ENCODE measurements at places on chromosomes 6 and 20.

- DNase-seq, result no peak
These were observed 311.9 kb upstream of the CITED2 start for GRCh38 chr6:139686308-139686707.

GRCh38 chr20:35515949-35516645, 13.4 kb downstream of the C20orf173 start:
- DNase-seq, result no peak

- DNase-seq, result no peak
These were observed 414.2 kb upstream of the SPTLC3 start for GRCh38 chr20:12594410-12595088.

GRCh38 chr6:8539453-8539852, 104.1 kb upstream of the SLC35B3 start:
- no peak for DNase-seq

GRCh38 chr20:52804497-52805295, 167.5 kb upstream of the TSHZ2 start:
- no peak for DNase-seq

GRCh38 chr6:145814501-145815308, at the start of gene FBXO30:
Gene FBXO30 (minus strand): TSS chr6:145814795. CDS start chr6:145806405, 8,390 bp downstream.
- DNase-seq, result peak; percentile 93

DNA sequence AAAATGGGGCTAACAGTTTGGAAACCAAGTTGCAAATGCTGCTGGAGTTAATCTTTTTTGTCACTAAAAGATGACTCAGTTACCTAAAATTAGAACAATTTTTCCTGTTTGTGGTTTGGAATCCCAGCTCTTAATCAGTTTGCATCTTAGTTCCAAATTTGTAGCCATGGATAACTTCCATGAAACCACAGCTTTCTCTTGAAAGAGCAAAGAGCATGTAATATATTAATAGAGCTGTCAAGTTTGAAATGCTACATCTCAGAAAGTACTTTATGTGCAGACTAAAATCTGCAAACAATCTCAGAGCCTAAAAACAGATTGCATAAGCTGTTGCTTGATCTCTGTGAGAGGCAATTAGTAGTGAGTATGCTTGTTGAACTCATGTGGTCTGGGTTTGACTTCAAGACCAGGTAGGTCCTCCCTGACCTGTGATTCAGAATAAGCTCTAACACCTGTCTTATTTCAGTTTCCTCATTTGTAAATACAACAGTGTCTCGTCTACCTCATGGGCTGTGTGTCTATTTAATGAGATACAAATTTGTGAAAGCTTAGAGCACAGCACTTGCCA, 23.5 kb downstream of the DHX35 start:
- DNase-seq, result no peak

Data from nephron progenitor cell (in vitro differentiated cells).